ENCODE measurements at places on chromosomes 16 and 17.

DNA sequence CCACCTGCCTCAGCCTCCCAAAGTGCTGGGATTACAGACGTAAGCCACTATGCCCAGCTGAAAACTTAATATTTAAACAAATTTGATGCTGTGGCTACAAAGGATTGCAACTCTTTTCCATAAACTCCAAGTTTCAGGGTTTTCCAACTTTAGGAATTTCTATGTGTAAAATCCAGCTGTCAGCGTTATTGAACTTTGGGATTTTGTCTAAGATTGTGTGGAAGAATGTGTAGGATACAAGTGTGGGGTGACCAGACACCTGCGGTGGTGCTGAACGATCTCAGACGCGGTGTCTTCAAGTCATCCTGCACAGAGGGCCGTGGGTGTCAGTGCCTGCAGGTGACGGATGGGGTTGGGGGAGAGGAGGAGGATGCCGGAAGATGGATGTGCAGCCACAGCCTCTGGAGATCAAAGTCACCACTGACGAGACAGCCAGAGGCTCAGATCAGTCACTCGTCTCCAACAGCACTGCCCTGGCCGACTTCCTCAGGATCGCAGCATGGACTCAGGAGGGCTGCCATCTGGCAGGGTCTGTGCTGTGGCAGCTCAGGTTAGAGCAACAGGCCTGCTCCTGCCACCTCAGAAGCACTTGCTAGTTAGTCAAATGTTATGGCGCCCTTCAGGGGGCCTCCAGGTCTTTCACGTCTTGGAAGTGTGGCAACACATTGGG lies 13.0 kb downstream of the ACSF3 start:
- no peak for DNase-seq

DNA sequence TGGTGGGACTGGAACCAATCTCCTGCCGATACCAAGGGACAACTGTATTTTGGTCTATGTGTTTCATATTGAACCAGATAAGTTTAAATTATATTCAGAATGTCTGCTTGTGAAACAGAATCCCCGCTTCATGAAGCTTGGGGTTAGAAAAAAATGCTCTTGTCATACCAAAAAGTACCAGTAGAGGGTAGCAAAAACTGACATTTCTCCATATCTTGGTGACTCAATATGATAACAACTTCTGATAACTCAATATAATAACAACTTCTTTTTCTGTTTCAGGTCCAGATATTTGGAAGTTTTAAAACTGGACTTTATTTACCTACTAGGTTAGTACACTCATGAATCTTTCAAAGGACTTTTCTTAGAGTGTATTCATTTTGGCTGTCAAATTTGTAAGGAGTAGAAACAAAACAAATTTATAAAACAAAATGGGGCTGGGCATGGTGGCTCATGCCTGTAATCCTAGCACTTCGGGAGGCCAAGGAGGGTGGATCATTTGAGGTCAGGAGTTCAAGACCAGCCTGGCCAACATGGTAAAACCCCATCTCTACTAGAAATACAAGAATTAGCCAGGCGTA lies 52.3 kb upstream of the ADCY7 start:
- peak; percentile 61 for DNase-seq

DNA sequence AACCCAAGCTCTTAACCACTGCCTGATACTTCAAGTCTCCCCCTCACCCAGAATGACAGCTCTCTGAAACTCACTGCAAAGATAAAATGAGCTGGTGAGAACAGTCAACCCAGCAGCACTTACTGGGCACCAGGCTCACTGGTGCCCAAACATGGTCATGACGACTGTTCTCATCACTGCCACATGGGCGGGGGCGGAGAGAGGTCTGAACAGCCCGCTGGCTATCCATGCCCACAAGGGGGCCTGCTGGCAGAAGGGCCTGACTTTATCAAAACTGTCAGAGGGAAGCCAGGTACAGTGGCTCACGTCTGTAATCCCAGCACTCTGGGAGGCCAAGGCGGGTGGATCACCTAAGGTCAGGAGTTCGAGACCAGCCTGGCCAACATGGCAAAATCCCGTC lies 4.0 kb downstream of the MYBBP1A start:
- DNase-seq = no peak

- DNase-seq = no peak
Observed at GRCh38 chr16:4537376-4538343, 913 bp downstream of the CDIP1 start.

GRCh38 chr17:82536512-82537201 lies 17.1 kb downstream of the FOXK2 start:
- DNase-seq = no peak

DNA sequence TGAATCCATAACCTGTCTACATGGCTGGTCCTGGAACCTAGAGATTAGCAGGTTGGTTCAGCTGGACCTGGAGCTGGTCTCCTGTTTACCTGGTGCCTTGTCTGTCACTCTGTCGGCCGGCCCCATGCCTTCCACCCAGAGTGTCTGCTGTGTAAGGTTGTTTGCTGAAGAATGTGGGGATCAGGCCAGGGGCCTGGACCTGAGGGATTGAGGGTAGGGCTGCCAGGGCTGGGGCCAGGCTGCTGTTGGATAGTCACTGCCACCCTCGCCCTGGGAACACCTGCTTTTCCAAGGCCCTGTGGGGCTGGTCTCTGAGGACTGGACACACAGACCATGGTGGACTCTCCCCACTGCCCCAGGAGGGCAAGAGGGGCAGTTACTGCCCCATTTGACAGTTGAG lies 1.4 kb downstream of the NHERF2 start:
- no peak for DNase-seq

GRCh38 chr17:65172496-65173136 lies 35.4 kb downstream of the RGS9 start:
- no peak for DNase-seq

DNA sequence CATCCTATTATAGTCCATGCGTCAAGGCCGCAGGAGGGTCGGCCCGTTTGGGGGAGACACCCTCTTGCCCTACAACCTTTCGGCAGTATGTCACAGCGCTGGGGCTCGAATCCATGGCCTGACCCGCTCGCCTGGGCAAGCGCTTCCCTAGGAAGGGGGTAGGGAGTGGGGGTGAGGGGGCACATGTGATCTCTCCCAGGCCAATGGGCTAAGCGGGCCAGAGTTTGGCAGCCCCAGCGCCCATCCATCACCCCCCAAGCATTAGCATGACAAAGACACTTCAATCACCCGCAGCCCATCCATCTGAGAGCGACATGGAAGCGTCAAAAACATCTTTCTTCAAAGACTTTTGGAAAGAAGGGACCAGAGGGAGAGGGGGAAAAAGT lies at the start of gene HOXB1:
HOXB1 (minus strand) TSS at position 125 of the 386 bp plus-strand sequence; CDS start at position 18, 107 bp downstream.
- no peak for DNase-seq

DNA sequence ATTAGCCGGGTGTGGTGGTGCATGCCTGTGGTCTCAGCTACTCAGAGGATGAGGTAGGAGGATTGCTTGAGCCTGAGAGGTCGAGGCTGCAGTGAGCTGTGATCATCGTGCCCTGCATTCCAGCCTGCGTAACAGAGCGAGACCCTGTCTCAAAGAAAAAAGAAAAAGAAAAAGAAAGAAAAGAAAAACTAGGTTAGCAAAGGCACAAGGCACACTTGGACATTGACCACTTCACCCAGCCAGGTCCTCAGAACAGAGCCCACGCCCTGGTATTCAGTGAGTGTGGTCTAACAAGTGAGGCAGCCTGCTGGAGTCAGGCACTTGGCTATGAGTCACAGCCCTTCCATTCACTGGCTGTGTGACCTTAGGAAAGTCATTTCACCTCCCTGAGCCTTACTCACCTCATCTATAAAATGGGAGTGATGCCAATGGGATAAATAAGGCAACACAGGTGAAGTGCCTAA lies 10.4 kb downstream of the MILR1 start:
- DNase-seq = no peak

DNA sequence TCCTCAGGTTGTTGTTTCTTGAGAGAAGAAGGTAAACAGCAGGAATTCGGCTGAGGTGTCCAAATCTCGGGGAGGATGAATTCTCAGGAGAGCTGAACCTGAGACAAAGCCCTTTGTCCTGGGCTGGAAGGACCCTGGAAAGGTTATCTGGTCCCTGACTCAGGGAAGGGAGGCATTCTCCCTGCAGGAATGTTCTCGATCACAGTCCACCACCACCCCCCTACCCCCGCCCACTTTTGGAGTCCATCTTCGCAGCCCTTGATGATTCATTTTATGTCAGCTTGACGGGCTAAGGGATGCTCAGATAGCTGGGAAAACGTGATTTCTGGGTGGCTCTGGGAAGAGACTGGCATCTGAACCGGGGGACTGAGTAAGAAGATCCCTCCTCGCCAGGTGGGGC lies 1.4 kb upstream of the CEP295NL start:
- DNase-seq = no peak

DNA sequence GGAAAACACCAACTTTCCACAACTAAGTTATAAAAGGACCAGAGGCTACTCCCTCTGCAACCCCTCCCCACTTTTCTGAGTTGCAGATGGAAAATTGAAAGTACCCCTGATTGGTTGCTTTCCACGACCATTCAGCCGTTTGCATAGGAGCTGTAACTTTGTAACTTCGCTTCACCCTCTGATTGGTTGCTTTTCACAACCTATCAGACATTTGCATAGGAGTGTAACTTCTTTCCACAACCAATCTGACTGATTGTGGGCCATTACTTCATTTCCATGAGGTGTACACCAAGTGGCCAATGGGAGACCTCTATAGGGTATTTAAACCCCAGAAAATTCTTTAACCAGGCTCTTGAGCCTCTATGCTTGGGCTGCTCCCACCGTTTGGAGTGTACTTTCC lies 644.1 kb downstream of the WWOX start:
- DNase-seq = no peak

GRCh38 chr16:47477679-47478078 lies 16.5 kb downstream of the PHKB start:
- DNase-seq = no peak

DNA sequence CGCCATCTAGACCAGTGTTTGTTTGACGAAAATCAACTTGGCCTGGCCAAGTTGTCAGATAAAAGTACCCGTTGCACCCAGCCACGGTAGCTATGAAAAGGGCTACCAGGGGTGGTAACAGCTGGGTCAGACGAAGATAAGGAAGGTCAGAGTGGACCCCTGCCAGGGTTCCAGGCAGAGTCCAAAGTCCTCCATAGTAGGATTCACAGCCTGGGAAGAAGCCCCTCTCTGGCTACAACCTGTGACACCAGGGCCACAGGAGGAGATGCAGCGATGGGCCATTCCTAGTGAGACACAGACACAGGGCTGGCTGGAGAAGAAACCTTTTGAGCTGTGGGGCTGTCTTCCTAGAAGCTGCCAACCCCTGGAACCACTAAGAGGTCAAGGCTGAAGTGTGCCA lies 39.3 kb downstream of the MEAK7 start:
- no peak for DNase-seq

DNA sequence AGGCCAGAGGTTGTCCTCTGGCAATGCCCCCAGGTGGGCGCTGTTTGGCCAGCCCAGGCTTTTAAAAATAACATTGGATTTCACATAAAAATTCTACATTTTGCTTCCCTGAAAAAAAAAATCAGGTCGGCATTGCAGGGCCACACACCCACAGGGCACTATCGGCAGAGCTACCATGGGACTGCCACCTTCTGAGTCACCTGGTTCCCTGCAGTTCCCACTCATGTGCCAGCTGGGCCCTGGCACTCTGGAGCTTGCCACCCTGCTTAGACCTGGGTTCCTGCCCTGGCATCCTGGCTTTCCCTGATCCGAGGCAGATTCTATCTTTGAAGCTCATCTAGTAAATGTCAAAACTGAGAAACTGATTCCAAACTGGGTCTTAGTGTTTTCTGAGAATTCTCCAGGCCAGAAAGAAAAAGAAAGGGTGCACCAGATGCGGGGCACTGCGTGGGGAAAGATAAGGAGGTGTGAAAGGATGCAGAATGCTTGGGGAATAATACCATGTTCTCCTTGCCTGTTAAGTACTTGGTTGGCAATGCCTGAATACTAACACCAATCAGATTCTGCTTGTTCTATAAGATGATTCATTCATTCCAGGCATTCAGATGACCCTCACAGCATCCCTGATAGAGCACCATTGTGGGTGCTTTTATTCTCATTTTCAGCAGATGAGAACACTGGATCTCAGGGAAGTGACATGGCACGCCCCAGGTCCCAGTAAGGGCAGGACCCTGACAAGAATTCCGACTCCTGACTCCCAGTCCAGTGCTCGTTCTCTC lies 51.8 kb downstream of the RAI1 start:
- no peak for DNase-seq

GRCh38 chr16:86396901-86397311 lies 113.4 kb upstream of the FOXF1 start:
- DNase-seq = no peak

DNA sequence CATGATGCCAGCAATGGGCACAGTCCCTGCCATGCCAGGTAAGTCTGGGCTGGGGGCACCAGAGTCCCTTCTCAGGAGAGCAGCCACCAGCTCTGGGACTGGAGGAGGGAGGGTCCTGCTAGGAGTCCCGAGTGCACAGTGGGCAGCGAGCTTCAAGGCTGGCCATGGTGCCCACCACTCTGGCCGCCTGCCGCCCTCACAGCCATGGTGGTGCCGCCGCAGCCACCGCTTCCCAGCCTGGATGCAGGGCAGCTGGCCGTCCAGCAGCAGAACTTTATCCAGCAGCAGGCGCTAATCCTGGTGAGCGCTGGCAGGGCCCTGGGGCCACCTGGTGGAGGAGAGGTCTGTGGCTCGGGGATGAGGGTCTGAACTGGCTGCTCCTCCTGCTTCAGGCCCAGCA lies 17.9 kb upstream of the SMIM5 start:
- no peak for DNase-seq

DNA sequence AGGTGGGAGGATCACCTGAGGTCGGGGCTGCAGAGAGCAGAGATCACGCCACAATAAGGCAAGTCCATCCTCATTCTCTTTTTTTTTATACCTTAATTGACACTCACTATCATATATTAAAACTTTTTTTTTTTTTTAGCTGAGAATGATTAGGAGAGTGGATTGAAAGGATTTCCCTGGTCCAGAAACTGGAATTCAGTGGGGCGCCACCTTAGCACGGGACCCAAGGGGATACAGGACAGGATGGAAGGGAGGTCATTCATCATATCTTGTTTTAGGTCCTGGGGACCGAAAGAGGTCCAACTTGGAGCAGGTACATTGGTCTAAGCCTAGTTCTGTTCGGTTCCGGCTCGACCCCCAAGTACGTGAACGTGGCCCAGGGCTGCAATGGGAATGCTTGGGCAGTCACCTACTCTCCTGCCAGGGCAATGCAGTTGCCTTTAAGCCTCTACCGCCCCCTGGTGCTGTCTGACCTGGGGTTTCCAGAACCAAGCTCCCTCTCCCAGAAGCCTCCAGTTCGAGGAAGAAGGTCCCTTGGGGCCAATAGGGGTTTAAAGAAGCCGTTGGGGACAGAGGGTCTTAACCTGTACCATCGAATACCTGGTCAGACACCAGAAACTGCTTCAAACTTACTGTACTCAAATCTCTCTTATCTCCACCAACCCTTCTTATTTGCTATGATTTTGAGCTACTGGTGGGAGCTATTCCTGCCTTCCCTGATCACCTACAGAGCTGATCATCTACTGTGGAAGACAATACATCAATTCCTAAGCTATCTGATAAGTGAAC lies 19.9 kb upstream of the GPATCH8 start:
- peak; percentile 68 for DNase-seq

DNA sequence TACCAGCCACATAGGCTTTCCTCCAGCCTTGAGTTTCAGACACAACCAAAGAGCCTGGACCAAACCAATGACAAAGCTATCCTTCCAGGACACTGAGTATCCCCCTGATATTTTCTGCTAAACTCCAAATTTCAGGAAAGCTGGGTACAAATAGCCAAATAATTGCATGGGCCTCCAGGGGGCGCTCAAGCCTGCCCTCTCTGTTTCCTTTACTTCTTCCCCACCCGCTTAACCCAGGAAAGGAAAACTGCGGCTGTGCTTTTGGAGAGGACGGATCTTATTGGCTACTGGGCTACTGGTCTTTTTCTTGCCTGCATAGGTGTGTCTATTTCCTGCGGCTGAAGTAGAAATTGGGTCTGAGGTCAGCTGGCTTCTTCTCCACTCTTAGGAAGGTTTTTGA lies 30.1 kb downstream of the GNGT2 start:
- peak; percentile 68 for DNase-seq
